ENCODE measurements at places on chromosomes 5 and 9. TPM values are rescaled to one million over a fixed set of nuclear protein-coding genes. Genes with fewer than 3 reads are reported as not detected.

DNA sequence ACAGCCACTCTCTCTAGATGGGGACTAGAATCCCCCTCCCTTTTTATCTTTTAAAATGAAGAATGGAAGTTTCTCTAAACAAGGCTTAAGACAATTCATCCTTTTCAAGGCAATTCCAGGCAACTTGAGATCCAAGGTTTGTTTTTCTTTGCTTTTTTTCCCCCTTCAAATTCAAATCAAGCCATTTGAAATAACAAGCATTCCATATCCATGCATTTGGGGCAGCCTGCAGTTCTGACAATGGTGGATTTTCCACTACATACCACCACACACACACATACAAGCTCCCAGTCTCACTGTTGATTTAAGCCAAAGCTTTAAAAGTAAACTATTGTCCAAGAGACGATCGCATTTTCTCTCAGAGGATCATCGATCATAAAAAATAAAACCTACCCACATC is 424 bp downstream of the INSYN2B start:
- no peak for DNase-seq

- peak; percentile 19 for DNase-seq
Measured at GRCh38 chr5:18761801-18762200, 1127.5 kb downstream of the TAF11L14 start.

GRCh38 chr5:37435261-37435660 is 56.1 kb downstream of the WDR70 start:
- DNase-seq = no peak

Gene GLE1
- 22.2 TPM for polyA plus RNA-seq

Gene TTLL11
- polyA plus RNA-seq = 3.5 TPM

GRCh38 chr9:89815903-89816573 is 211.2 kb downstream of the GADD45G start:
- DNase-seq = no peak

GRCh38 chr9:94719878-94720277 is 6.6 kb upstream of the AOPEP start:
- DNase-seq = no peak

DNA sequence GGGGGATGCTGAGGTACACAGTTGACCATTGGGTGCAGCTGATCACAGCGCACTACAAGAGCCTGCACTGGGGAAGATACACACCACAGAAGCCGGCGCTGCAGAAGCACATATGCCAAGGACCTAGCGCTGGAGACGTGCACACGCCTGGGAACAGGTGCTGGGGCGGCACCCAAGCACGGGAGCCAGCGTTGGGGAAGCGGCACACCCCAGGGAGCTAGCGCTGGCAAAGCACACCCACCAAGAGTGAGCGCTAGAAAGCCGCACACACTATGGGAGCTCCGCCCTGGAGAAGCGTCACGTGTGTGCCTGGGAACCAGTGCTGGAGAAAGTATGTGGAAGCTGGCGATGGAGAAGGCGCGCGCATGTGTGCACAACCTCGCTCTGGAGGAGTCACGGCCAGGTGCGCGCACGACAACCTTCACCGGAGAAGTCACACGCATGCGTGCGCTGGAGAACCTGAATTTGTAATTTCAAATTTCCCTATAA is 4.5 kb downstream of the FANCC start:
- DNase-seq = no peak

Gene PCDHA11
- polyA plus RNA-seq = not detected

Gene GLRA1
- polyA plus RNA-seq = not detected

Measured in CD14-positive monocyte (primary cell).